OCI-M1 (cell line): ENCODE measurements at places on chromosomes 7 and 10.
A peak's percentile ranks its signal among the peaks of the same experiment; 100 is the strongest.

DNA sequence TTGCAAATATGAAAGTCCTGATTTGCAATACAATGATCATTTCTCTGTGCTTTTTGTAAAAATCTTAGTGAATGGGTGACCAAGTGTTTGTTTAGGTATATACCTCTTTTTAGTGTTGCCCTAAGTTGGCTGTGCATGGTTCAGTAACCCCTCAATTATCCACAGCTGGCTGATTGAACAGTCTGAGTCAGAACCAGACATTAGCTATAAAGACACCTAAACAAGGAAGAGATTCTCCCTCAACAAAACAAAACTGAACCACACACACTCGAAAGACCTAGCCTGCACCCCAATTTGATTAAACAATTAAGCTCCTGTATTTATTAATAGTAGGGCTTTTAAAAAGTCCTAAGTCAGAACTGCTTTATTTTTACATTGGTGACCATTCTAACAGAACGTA, 2.8 kb downstream of the RSBN1L start:
- peak; percentile 61 for DNase-seq

- no peak for DNase-seq
These were observed 10.9 kb upstream of the MAP3K8 start for GRCh38 chr10:30422981-30423654.

DNA sequence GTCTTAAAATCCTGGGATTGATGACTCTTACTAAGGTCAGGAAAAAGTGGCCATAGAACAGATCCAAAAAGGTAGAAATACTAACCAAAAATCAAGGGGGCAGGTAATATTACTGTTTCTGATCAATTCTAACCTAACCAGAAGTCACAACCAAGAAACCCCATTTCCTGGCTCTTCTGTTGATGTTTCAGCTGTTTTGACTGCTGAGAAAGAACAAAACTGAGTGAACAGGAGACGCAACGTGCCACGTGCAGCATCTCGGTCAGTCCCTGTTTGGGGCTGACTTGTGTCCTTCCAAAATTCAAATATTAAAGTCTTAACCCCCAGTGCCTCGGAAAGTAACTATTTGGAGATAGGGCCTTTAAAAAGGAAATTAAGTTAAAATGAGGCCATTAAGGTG, 56.8 kb downstream of the JAZF1 start:
- no peak for DNase-seq

- no peak for DNase-seq
These were observed 58.7 kb upstream of the PRPS1L1 start for GRCh38 chr7:18086165-18087025.
